Naive thymus-derived CD8-positive, alpha-beta T cell (primary cell): ENCODE measurements at places on chromosomes 1 and 21. TPM values are rescaled to one million over a fixed set of nuclear protein-coding genes. Genes with fewer than 3 reads are reported as not detected.
A peak's percentile ranks its signal among the peaks of the same experiment; 100 is the strongest.

CCSAP gene
- total RNA-seq = 9.2 TPM

DNA sequence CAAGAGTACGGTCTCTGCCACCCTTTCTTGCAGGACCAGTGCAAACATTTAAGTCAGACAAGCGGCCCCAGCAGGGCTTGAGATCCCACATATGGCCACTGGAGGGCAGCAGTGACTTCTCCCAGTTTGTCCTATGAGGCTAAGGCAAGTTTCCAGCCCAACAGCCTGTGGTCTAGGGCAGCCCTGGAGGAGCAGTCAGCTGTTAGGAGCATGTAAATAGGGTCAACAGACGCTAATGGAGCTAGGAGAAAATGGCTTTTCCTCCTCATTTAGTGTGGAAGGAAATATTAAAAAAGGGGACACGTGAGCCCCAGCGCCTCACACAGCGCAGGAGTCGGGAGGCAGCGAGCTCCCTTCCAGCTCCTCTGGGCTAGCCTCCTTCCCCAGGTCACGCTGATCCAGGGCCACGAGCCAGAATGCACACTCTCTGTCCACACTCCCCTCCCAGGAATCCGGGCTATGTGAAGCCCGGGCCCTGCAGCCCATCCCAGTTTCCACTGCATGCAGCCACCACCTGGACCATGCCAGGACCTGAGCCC, 95.6 kb downstream of the LAMC2 start:
- no peak overlapping the region for H3K27ac ChIP-seq
- H3K4me1 ChIP-seq = peaks cover 2% of the 10 kb centered on the region
- peaks cover 13% of the 10 kb centered on the region for H3K27me3 ChIP-seq
- DNase-seq = peak; percentile 32

DNA sequence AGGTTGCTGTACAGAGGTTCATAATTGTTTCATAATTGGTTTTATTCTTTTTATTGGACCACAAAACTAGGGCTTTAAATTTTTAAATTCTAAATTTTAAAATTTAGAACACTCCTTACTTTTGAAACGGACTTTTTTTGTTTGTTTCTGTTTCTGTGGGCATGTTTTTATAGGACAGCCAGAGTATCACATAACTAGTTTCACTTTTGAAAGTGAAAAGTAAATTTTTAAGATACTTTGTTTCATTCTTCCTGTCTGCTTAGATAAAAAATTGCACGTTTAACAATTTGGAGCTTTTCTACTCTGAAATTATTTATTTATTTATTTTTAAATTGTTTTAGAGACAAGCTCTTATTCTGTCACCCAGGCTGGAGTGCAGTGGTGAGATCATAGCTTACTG, 29.7 kb downstream of the MDM4 start:
- H3K36me3 ChIP-seq = peaks cover 45% of the 10 kb centered on the region
- peak overlapping the region; percentile 59 for H3K4me3 ChIP-seq
- H3K27ac ChIP-seq = peak overlapping the region; percentile 81
- H3K4me1 ChIP-seq = peaks cover 24% of the 10 kb centered on the region

DNA sequence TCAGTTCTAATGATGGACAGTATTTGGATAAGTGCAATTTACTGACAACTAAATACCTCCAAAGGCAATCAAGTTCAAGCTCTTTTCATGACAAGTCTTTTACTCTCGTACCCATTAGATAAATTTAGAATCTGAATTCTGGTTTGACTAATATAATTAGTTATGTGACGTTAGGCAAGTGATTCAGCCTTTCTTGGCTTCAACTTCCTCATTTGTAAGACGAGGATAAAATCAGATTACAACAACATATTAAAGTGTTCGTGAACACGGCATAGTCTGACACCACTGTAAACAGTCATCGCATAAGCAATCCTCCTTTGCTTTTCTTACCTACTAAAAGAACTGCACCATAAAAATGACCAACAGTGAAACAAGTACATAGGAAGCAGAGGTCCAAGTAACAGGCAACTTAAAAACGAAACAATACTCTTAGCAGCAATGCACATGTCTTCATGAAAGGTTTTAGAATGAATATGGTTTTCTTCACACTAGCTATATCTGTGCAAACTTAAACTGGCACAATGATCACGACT, 25.7 kb downstream of the COA6 start:
- H3K4me1 ChIP-seq = peaks cover 41% of the 10 kb centered on the region
- no peak for DNase-seq
- H3K27me3 ChIP-seq = no peaks in the 10 kb centered on the region
- H3K27ac ChIP-seq = no peak overlapping the region

DNA sequence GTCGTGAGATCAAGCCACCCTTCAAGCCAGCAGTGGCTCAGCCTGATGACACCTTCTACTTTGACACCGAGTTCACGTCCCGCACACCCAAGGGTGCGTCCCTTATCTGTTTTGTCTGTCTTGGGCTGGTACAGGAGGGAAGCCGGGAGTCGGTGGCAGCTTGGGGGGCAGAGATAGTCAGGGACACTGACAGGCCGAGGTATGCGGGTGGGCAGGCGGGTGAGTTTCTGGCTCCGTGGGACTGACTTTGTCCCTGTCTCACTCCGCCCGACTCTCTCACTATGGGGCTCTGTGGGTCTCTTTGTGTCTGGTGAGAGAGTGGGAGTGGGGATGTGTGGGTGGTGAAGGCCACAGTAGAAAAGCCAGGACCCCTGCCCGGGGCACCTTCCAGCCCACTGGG, 27.4 kb downstream of the RPS6KA1 start:
- no peaks in the 10 kb centered on the region for H3K27me3 ChIP-seq
- no peak overlapping the region for H3K4me3 ChIP-seq
- H3K27ac ChIP-seq = peak overlapping the region; percentile 24

CROCC gene
- 117 TPM for total RNA-seq

MSH4 gene
- total RNA-seq = 0.86 TPM

- H3K36me3 ChIP-seq = no peaks in the 10 kb centered on the region
- H3K4me1 ChIP-seq = no peaks in the 10 kb centered on the region
- no peak overlapping the region for H3K4me3 ChIP-seq
Observed at GRCh38 chr1:185377831-185378230, 60.8 kb upstream of the IVNS1ABP start.

DNA sequence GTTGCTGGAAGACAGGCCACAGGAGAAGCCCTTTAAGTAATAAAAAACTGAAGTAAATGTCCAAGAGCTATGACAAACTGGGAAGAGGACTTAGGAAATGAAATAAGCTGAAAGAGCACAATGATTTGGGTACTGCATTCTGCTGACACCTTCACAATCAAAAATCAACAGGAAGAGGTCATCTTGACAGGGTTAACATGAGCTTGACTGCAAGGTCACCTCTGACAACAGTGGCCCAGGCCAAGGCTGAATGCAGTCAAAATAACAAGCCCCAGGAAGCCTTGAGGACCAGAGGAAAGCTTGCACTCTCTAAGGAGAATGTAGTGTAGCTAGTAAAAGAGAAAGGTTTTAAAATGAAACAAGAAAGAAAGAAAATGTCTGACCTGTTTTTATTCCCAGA, 179.3 kb downstream of the SEC16B start:
- no peaks in the 10 kb centered on the region for H3K36me3 ChIP-seq
- no peaks in the 10 kb centered on the region for H3K4me1 ChIP-seq
- no peak for DNase-seq

DNA sequence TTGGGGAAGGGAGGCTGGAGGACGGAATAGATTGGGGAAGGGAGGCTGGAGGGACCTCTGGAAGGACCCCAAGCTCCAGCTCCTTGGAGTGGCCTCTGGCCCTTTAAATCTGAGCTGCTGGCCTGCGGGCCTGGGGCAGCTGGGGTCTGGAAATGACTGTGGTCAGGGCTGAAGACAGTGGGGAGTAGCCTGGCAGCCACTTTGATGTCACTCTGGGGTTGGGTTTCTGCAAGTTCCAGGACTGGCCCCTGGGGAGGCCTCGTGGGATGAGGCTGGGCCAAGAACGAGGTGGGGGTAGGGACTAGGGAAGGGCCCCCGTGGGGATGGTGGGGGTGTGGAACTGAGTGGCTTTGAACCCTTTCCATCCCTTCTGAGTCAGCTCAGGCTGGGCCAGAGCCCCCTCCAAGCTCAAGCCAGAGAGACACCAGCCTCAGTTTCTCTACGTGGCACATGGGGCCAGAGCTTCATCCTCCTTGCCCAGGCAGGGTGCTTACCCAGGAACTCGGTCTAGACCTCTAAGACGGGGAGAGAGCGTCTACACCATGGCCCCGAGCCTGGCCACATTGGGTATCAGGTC, 59.7 kb downstream of the ALPL start:
- H3K4me1 ChIP-seq = no peaks in the 10 kb centered on the region
- no peak overlapping the region for H3K4me3 ChIP-seq

DNA sequence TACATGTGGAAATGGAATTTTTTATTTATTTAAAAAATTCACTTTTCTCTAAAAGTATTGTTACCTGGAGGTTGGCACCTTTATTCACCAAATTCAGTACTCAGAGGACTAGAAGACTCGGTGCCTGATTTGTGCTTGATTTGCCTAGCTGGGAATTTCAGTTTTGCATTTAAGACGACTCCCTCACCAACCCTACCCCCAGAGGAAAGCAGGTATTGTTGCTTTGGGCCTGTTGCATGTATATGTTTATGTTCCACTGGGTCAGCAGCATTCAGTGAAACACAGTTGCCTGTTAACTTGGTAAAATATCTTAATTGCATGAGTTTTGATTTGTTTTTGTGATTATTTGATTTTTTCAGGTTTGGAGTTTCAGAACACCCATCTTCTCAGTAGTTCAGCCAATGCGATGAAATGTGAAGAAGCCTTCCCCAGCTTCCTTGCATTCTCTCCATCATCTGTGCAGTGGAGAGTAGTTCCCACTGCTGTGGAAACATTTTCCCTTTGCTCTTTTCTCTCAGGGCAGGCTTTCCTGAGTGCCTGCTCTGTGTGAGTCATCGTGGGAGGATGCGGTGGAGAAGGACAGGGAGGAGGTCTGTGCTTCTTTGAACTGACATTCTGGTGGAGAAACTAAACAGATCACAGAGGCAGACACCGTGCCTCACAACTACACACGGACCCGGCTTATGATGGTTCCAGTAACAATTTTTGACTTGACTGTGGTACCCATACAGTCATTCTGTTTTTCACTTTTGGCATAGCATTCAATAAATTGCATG, 6.4 kb downstream of the ADARB1 start:
- no peaks in the 10 kb centered on the region for H3K27me3 ChIP-seq
- DNase-seq = no peak
